ENCODE measurements at places on chromosomes 2 and 18.

GRCh38 chr2:44772669-44773378, 168.7 kb upstream of the SIX3 start:
- DNase-seq = no peak

GRCh38 chr18:6370410-6370809, 44.3 kb downstream of the L3MBTL4 start:
- DNase-seq = no peak

DNA sequence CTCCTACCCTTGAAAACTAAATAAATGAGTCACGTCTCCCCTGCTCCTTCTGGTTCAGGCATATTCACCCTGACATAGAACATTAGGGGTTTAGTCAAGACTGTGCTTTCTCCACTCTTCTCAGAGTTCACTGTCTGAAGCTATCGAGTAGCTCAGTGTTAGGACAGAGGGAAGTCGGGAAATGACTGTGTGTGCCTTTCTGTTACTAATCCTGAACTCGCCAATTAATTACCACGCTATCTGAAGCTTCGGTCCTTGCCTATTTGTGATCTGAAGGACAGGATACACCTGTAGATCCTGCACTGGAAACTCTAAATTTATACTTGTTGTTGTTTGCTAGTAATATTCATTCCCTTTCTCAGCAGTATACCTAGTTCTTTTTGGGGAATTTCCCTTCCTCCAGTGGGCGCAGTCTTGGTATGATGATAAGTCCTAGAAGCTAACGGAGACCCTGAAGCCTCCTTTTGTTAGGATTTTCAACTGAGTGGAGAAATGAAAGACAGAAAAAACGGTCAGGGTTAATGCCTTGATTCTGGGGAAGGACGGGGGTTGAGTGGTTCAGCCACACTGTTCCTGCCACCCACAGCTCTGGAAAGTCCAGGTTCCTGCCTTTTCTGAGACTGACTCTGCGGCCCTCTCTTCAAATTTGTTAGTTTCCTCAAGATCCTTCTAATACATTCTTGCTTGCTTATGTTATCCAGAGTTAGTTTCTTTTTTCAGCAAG, 218.0 kb downstream of the DLGAP1 start:
- DNase-seq = no peak

- no peak for DNase-seq
These were observed 65.6 kb downstream of the CACNB4 start for GRCh38 chr2:152033011-152033925.

DNA sequence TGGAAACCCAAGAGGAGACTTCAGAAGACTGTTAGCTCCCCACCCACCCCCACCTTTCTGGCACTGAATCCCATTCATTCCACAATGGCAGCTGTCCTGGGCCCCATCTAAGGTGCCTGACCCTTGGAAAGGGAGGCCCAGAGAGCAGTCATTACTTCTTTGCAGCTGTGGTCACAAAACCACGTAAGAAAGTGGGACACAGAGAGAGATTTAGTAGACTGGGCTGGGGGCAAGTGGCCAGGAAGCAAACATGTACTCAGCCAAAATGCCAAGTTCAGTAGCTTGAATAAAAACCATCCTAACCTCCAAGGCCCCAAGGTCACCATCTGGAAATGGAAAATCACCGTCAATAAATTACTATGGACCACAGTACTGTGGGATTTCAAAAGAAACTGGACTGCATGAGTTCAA, 381.4 kb downstream of the TNS1 start:
- DNase-seq = no peak
